ENCODE measurements at places on chromosomes 5 and 9. TPM values are rescaled to one million over a fixed set of nuclear protein-coding genes. Genes with fewer than 3 reads are reported as not detected.

DNA sequence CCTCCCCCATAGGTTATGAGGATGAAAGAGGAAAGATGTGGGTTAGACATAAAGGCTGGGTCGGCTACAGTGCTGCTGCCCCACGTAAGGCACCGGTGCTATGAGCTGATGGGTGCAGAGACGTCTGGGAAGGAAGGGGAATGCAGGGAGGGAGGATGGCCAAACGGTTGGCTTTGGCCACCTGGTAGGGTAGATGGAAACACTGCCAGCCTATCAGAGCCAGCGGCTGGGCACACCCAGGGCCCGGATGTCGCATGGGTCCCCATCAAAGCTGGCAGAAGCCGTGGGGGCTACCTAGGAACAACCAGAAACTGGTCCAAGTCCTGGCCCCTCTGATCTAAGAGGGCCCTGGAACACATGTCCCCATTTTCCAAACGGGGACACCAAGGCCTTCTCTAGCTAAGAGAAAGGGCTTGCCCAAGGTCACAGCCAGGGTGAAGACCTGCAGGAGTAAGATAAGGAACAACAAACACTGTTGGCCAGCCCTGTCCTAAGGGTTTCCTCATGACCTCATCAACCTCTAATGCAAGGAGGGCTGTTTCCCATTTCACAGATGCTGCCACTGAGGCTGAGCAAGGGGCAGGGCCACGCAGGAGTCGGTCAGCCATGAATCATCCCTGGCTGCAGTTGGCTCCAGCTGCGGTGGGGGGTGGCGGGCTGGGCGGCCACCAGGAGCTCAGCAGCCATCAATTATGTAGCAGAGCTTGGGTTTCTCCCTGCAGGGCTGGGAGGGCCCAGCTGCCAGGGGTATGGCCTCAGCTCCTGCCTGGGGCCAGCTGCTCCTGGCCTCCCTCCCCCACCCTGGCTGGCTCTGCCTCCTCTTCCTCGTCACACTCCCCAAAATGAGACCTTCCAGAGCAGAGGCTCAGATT, 4.9 kb downstream of the SH3GLB2 start:
- DNase-seq = peak; percentile 12

DNA sequence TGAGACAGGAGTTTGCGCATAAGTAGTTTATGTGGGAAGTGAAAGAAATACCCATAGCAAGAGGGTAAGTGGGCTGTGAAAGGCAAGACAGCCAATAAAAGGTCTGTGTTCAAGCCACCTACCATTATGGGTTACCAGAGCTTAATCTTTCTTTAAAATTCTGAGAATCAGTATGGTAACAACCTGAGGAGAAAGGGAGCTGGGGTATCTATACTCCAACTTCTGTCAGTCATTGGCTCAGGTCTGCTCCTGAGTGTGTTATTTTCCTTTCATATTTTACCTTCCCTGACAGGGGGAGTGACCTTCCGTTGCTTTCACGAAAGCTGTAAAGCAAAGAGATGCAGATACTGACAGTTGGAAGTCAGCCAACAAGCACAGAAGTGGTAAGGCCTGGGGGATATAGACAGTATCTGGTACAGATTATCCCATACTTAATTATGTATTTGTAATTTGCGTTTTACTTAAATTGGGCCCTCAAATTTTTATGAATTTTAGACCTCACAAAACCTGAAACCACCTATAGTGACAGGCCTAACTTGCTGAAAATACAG, 233.4 kb downstream of the RAB3C start:
- no peak for DNase-seq

Gene PRR16
- 1.9 TPM for total RNA-seq

Gene ENTPD2
- total RNA-seq = not detected

Gene GARIN3
- not detected for total RNA-seq

Gene PCDHGC5
- 3.4 TPM for total RNA-seq

GRCh38 chr9:130878295-130878694, 18.3 kb downstream of the QRFP start:
- DNase-seq = no peak

Gene CXXC5
- 81.8 TPM for total RNA-seq

Gene BARHL1
- total RNA-seq = not detected

DNA sequence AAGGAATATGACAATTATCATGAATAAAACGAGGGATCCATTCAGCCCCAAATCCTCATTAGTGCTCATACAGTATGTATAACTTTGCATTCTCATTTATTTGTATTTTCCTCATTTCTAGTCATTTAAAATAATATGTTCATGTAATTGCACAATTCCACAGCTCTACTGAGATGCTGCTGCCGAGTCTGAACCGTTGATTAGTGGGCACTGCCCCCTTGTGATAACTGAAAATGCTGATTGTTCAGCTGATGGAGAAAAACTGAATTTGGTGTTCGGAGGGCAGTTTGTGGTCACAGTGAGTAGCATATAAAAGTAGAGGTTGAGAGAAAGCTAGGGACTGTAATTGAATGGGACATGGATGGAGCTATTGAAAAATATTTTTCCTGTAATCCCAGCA, 12.2 kb upstream of the GPR151 start:
- no peak for DNase-seq

Gene CDC25C
- total RNA-seq = 0.27 TPM

GRCh38 chr9:129324808-129325502, 146.9 kb upstream of the IER5L start:
- DNase-seq = no peak

DNA sequence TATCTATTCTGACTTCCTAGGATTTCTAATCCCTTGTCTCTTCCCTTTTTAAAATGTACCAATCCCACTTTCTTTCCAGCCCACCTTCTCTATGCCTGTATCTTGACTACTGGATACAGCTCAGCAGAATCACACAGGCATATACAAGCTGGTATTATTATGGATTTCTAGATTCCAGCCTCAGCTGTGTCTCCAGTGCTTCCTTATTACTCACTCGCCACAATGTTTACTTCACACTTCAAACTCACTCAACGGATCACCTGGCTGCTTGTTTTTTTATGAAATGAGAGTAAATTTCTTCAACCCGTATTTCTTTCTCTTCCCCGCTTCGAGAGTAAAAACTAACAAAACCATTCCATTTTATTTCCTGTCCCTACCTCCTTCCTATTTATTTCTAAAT, 38.8 kb downstream of the CWC27 start:
- DNase-seq = no peak

DNA sequence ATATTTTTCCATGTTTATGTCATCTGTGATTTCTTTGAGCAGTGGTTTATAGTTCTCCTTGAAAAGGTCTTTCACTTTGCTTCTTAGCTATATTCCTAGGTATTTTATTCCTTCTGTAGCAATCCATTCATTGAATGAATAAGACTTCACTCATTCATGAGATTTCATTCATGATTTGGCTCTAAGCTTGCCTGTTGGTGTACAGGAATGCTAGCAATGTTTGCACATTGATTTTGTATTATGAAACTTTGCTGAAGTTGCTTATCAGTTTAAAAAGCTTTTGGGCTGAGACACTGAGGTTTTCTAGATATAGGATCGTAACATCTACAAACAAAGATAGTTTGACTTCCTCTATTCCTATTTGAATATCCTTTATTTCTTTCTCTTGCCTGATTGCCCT, 15.9 kb downstream of the RLN2 start:
- DNase-seq = no peak

Gene PCDHGC3
- 24.7 TPM for total RNA-seq

DNA sequence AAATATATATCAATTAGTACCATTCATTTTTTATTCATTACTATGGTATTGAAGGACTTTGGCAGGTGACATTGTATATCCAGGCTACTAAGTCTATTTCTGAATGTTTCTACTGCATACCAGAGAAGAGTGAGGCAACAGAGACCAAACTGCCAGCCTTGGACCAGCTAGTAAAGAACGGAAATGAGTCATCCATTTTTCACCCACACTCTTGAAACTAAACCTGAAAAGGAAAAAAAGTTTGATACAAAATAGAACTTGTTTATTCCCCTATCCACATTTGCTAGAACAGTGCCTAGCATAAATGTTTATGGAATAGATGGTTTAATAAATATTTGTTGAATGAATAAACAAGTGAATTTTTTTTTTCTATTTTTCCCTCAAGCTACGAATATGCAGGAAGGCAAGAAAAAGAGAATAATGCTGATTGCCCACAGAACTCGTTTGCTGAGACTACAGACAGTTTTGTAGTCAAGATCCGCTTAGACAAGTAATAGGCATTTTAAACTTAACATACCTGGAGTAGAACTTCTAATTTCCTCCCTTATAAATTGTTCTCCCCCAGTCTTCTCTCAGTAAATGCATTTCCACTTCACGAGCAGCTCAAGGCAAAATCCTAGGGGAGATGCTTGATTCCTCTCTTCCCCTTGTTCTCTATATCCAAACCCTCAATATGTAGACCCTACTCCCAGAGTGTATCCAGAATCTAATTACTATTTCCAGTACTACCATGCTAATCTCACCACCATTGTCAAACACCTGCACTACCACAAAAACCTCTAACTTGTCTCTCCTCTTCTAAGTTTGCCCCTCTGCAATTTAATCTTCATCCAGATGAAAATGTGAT, 146.2 kb upstream of the RASA1 start:
- no peak for DNase-seq

Gene PCDHA9
- total RNA-seq = 0.24 TPM

GRCh38 chr9:70962761-70963440, 158.5 kb downstream of the TRPM3 start:
- no peak for DNase-seq

- no peak for DNase-seq
These were observed 652.2 kb upstream of the WWC1 start for GRCh38 chr5:167639273-167639672.

Gene COL15A1
- total RNA-seq = 10.8 TPM

GRCh38 chr5:2276101-2276500, 393.4 kb upstream of the IRX4 start:
- no peak for DNase-seq

DNA sequence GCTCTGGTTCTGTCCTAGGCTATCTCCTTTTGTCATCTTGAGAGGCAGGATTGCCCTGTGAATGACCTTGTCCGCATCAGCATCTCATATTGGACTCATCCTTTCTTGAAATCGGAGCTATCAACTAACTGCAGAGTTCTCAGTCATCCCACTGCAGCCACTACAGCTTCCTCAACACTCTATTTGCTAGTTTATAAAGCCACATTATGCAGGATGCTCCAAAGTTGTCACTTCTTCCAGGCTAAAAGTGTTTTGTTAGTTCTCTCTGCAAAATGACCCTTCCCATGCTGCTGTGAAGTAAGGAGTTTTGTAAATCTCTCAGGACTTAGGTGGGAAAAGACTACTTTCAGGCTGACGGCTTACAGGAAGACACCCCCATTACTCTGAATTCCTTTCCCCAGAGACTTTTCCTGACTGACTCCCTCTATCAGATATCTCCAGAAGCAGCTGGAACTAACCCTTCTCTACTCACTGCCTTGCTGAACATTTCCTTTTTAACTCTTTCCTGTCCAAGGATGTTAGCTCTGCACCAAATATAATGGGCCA, 257.6 kb downstream of the NFIB start:
- DNase-seq = no peak

Gene CSF1R
- 14.1 TPM for total RNA-seq

Gene DRD1
- not detected for total RNA-seq

DNA sequence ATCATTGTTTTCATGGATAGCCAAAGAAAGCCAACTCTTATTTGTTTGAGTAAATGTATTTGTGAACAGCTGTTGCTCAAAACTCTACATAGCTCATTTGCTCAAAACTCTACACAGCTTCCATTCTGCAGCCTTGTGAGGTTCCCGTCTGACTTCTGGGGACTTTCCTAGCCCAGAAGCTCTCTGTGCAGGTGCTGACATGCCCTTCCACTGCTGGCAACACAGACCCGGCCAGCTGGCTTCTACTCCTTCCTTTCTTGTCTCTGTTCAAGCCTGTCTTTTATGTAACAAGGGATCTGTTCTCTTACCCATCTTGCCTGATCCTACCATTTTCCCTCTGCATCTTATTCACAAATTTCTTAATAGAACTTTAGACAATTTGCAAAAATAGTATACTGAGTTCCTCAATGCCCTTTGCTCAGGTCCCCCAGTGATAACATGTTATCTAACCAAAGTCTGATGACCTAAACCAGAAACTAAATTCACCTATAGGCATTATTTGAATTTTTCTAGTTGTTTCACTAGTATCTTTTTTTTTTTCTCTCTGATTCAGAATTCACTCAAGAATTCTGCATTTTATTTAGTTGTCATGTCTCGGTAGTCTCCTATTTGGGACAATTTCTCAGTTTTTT, 556.5 kb upstream of the SEMA6A start:
- DNase-seq = no peak

- no peak for DNase-seq
These were observed 452.7 kb downstream of the CETN3 start for GRCh38 chr5:89956838-89957237.

- peak; percentile 31 for DNase-seq
These were observed 519 bp downstream of the ZER1 start for GRCh38 chr9:128771094-128771721.

Gene SPDL1
- total RNA-seq = 19.3 TPM

- DNase-seq = peak; percentile 73
These were observed 22.8 kb downstream of the HMCN2 start for GRCh38 chr9:130288393-130288792.

DNA sequence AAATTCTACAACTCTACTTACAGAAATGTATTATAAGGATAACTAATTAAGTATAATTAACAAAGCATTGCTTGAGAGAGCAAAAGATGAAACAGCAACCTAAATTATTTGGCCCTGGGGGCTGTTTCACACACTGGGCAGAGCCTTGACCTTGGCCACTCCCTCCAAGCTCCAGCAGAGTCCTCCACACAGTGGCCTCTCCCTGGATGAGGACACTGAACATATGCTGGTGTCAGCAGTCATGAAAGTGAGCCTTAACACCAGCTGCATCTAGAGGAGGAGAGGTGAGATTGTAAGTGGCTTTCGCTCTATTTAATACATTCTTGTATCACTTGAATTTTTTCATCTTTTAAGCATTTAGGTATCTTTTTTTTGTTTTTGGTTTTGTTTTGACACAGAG, 23.3 kb upstream of the ZDHHC12 start:
- DNase-seq = no peak

DNA sequence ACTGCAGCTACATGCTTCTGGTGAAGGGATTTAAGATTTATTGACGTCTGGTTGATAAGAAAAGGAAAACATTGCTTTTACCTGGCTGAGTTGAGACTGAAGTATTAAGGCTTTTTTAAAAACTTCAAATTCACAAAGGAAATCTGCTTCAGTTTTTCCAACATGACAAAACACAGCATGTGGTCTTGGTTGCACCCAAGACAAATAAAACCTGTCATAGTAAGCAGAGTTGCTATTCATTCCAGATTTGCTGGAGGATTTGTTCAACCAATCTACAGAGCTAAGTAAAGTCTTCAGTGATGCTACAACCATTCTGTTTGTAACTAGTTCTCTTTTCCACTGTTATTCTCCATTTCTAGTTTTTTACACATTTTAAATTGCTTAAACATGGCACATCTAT, 11.3 kb downstream of the C5orf63 start:
- no peak for DNase-seq

DNA sequence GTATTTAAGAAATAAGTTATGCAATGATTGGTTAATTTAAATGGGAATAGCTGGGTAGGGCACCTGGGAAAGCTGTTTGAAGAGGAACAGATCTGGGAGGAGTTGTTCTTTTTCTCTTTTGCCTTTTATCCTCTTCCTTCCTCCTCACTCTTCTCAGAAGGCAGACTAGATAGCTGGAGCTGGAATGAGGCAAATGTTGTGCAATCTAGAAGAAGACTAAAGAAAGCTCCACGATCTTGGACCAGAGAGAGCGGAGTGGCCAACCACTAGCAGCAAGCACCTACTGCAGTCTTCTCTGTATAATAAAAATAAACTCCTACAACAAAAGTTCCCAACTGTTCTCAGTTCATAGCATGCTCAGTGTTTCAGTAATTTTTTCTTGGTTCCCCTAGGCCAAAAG, 19.3 kb downstream of the GLIS3 start:
- DNase-seq = no peak

Gene STPG3
- not detected for total RNA-seq

Gene CACFD1
- total RNA-seq = 21.4 TPM

Gene C7
- total RNA-seq = 240 TPM

Measured in thyroid gland (tissue), 4 donors.